Choroid plexus epithelial cell (primary cell): ENCODE measurements at places on chromosomes 4 and X.

DNA sequence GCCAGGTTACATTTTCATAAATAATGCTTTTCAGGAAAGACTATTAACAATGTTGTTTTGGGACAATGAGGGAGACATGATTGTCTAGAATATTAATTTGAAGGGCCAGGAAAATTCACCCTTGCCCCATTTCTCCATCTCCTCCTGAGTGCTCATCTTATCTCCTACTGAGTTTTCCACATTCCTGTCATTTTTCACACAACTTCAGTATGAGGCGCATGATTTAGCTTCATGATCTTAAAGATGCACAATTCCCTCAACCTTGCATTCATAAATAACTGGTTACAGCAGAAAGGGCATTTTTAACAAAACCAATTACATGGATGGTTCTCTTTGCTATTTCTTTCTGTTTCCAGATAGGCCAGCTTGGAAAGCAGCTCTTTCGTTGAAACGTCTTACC, 1699.2 kb upstream of the IGFBP7 start:
- DNase-seq = peak; percentile 61

DNA sequence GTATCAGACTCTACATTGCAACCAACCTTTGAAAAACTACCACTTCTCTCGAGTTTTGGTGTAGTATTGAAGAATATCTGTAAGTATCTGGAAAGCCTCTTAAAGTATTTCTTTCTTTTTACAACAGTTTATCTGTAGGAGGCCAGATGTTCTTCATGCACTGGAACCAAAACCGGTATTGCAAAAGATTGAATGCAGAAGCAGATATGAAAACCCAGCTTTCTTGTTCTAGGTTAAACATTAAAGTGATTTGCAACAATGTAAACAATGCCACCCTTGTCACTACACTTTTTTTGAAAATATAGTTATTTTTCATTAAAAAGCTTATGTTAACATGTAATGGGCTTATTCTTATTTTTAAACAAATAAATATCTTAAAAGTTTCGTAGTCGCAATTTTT, 27.2 kb downstream of the PLS3 start:
- no peak for DNase-seq

GRCh38 chrX:104122829-104123228, 10.5 kb downstream of the ZCCHC18 start:
- DNase-seq = no peak

DNA sequence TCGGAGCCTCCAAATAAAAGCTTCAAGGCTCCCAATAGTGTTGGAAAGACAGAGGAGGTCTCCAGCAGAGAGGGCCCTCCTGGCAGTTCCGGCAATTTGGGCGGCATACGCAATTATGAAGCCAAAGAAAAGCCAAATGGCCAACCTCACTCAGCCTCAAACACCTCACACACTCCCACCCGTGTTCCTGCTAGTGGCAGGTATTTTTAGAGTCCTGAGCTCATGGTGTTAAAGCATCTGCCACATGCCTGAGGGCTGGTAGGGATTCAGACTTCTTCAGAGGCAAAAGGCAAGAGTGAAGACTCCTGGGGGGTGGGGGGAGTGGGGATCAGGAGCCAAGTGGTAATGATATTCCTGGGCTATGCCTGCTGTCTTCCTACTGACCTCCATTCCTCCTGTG, 7.4 kb downstream of the RAB33A start:
- DNase-seq = no peak

GRCh38 chr4:147526272-147526654, 45.4 kb downstream of the EDNRA start:
- DNase-seq = no peak

GRCh38 chr4:23779839-23780238, 110.0 kb downstream of the PPARGC1A start:
- no peak for DNase-seq
